ENCODE measurements at places on chromosomes 12 and 14. TPM values are rescaled to one million over a fixed set of nuclear protein-coding genes. Genes with fewer than 3 reads are reported as not detected.

- DNase-seq, result no peak
Measured at GRCh38 chr12:108642269-108642870, 8.7 kb upstream of the SELPLG start.

DNA sequence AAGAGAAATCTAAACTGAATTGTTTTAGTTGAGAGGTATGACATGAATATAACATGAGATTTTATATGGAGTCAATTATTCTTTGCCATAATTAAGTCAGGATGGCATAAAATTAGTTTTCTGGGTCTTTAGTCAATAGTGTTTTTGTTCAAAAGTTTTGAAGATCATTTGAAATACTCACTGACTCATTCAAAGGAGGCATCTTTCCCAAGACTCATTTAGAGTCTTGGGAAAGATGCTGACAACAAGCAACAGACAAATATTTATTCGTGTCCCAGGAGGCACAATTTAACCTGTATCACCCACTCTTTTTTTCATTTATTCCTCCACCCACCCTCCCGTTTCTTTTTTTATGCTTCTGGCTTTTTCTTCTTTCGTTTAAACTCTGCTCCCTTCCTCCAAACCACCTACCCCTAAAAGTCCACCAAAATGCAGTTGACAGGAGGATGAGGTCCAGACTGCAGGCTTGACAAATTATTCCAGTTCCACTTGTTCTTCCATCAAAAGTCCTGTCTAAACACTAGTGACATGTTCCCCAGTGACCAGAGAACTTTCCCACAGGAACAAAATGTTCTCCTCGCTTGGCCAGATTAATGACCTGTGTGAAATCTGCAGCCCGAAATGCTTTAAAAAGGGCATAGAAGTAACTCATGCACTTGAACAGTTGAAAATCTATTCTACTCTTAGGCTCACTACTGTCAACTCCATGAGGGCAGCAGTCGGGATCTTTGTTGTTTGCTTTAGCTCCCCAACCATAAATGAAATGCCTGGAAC lies 43.3 kb upstream of the CSRP2 start:
- DNase-seq, result no peak

GRCh38 chr14:63157195-63157594 lies 47.0 kb upstream of the RHOJ start:
- DNase-seq, result no peak

- no peak for DNase-seq
Measured at GRCh38 chr12:27535318-27535717, 11.3 kb downstream of the PPFIBP1 start.

- peak; percentile 79 for DNase-seq
Measured at GRCh38 chr14:32259368-32260013, 56.4 kb upstream of the RNU6-8 start.

- no peak for DNase-seq
Measured at GRCh38 chr12:27344246-27344645, 11.6 kb downstream of the BMAL2 start.

- DNase-seq, result peak; percentile 41
Measured at GRCh38 chr12:73612551-73612950, 925.1 kb upstream of the ATXN7L3B start.

DNA sequence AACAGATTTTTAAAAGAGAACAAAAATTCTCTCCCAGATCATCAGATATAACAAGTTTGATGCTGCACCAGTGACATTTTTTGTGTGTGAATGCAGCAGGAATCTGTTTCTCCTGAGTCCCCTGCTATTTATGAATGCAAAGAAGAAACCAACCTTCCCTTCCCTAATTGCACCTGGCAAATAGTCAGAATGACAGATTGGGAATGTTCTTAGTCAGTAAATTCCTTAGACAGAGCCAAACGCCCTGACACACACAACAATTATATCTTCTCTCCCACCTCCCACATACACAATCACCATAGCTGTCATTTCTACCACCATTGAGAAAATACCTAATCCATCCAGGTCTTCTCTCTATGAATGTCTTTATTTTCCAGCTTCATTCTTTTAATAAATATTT lies 174.4 kb downstream of the ALG10B start:
- no peak for DNase-seq

- peak; percentile 14 for DNase-seq
Measured at GRCh38 chr12:75289753-75290152, 40.4 kb downstream of the CAPS2 start.

DNA sequence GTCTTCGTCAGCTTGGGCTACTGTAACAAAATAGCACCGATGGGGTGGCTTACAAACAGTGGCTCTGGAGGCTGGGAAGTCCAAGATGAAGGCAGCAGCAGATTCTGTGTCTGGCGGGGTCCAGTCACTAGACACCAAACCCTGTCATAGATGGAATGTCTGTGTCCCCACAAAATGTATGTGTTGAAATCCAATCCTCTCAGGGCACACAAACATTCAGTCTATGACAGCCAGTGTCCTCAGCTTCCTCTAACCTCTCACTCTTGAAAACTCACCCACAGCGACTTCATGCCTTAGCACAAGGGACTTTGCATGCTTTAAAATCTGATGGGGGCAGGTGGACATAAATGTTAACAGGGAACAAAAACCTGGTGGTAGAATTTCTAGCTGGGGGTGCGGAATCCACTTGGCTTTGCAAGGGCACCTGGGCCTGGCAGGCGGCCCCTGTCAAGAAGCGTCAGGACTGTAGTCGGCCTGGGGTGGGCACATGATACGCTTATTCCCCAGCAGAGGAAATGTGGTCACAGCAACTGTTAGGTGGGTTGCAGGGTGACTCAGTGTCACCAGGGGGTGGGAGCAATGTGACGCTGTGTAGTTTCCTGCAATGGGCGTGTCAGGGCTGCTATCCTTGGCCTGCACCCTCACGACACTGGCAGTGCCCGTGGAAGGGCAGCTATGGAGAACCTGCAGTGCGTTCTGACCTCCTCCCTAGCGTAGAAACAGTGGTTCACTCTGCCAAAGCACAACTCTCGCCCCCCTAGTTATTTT lies 17.7 kb downstream of the RIN3 start:
- peak; percentile 14 for DNase-seq

DNA sequence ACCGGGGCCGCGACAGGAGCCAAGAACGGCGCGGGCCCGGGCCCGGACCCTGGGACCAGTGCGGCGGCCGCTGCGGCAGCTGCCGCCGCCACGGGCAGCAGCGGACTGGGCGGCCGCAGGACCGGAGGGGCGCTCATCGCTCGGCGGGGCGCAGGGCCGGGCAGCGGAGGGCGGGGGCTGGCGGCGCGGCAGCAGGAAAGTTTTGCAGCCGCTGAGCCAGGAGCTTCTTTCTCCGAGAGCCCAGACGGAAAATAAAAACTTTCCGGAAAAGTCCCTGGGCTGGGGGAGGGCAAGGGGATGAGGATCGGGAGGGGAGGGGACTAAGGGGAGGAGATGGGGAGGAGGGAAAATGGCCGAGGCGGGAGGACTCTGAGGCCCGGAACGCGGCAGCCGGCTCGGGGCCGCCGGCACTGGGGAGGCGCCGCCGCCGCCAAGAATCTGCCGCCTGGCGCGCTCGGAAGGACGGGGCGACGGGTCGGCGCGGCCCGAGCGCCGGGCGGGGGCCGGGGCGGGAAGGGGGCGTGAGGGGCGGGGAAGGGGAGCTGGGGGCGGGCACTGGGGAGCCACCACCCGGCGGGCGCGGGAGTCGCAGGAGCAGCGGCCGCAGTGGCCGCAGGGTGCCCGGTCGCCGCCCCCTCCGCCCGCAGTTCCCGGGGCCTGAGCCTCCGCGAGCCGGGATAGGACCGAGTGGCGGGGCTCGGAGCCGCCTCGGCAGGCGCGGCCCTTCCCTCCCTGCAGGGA lies at the start of gene PRKD1:
TSS of gene PRKD1 (minus strand) at position 472 of the 741 bp plus-strand sequence.
- no peak for DNase-seq

DNA sequence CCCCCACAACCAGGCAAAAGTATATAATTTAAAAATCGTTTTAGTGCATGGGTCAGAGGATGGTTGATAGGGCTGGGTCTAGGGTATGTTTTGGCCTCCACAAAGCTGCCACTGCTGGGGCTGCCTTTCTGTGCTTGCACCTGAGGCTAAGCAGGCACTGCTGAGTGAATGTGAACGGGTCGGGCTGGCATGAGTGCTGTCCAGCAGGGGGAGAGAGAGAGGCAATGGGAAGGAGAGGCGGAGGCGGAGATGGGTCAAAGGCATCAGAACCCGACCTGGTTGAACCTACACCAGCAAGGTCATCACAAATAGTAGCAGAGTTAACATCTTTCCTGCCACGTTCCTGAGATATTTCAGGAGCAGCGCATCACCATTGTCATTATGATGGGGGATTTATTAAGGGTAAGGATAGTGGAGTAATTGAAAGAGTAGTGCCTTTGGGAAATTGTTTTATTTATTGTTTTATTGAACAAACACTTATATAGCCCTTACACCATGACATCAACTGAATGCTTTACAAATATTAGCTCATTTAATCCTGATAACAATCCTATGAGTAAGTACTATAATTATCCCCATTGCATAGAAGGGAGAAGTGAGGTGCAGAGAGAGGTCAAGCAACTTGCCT lies 5.8 kb upstream of the NRXN3 start:
- no peak for DNase-seq

DNA sequence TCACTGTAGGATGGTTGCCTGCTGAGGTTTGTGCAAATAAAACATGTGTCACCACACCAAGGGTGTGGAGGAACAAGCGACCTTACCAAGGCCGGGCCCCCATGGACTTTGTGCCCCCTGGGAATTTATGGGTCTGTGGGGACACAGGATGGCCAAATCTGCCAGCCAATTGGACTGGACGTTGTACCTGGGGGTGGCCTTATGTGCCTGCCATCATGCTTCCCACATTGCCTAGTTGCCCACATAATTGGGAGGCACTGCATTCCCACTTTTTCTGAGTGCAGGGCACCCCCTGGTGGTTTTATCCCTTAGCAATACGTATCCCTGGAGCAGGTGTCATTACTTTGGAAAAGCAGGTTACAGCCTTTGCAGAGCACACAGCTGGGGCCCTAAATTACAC lies 92.6 kb upstream of the TMPO start:
- peak; percentile 26 for DNase-seq

DNA sequence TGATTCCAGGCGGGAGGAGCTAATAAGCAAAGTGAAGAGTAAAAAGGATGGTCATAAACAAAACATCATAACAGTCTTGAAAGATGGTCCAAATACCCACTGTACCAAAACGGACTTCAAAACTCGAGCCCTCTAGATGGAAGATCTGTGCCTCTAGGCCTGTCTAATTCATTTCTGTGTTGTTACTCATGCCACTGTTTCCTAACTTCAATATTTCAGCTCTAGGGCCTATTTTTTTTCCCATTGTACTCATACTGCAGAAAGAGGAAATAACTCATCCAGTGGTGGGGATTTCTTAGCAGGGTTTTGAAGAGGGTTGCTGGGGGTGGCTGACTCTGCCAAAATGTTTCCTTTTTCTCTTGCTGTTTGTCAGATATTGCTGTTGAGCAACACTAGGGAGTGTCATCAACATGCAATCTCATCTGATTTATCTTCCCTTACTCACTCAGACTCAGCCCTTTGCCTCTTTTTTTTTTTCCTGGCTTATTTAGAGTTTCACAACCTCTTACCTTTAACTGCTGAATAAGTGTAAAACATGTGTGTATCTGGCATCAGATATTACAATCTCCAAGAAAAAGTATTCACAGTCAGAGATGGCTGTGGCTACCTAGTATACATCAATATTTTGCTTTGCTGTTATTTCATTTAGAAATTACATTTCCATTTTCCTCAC lies 189.6 kb downstream of the DUSP6 start:
- DNase-seq, result peak; percentile 98

DNA sequence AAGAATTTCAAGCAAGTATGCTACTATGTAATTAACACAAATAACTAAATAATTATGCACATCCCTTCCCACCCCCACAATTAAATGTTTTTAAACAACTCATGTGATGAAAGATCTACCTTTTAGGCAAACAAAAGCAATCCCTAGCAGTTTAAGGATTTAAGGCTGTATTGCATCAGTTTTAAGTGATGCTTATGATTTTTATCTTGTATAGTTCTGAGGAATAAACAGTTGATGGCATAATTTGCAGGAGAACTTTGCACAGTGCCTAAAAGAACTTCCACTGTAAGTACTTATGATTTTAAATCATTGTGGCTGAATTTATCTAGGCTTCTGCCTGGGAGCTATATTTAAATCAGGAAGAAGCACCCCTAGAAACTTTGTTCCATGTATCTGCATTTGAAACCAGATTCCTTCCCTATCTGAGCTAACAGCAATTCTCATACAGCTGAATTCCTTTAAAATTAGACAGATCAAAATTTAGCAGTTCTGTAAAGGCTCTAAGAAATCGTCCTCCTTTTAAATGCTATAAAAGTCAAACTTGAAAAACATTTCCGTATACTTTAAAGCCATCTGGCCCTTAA lies 388.6 kb downstream of the BCAT1 start:
- no peak for DNase-seq

GRCh38 chr14:91342206-91342760 lies 75.3 kb downstream of the CCDC88C start:
- DNase-seq, result no peak

DNA sequence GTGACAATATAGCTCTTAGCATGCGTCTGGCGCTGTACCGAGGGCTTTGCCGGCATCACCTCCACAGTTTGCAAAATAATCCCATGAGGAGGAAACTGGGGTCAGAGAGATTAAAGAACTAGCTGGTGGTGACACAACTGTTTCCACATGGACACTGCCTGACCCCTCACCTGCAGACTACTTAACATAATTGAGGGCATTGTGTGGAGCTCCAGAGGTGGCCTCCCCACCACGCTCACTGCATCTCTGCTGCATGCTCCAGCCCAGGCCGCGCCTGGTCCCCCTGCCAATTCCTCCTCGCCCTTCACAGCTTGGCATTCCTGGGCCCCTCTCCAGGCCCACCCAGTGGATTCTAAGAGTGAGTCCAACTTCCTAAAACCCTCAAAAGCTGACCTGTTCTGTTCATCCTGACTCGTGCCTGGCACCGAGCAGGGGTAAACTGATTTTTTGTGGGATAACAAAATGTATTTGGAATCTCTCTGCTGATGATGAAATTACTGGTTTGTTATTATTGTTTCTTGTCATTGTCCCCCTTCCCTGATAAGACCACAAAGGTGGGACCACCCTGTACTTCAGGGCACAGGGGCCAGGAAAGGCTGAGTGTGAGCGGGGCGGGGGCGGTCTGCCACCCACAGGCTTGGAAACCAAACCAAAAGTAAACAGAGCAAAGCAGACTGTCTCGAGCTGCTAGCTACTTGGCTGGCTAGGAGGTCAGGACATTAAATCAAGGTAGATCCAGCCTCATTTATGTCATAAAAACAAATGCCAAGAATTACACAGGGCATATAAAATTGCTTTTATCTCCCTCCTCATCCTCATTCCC lies 40.6 kb downstream of the CHGA start:
- no peak for DNase-seq

GRCh38 chr12:123075087-123075645 lies 75.7 kb downstream of the PITPNM2 start:
- no peak for DNase-seq

CEBPE gene
- not detected for total RNA-seq

OR10G2 gene
- not detected for total RNA-seq

SOAT2 gene
- 0.17 TPM for total RNA-seq

DIO2 gene
- total RNA-seq, result 40.5 TPM

GZMB gene
- not detected for total RNA-seq

SMOC1 gene
- total RNA-seq, result not detected
